ENCODE measurements at places on chromosomes 2 and 18. TPM values are rescaled to one million over a fixed set of nuclear protein-coding genes. Genes with fewer than 3 reads are reported as not detected.

The UBR3 gene
- total RNA-seq: 27.8 TPM

The ACOXL gene
- 31.0 TPM for total RNA-seq

The CAPN14 gene
- 0.11 TPM for total RNA-seq

The SLC9A4 gene
- total RNA-seq: not detected

DNA sequence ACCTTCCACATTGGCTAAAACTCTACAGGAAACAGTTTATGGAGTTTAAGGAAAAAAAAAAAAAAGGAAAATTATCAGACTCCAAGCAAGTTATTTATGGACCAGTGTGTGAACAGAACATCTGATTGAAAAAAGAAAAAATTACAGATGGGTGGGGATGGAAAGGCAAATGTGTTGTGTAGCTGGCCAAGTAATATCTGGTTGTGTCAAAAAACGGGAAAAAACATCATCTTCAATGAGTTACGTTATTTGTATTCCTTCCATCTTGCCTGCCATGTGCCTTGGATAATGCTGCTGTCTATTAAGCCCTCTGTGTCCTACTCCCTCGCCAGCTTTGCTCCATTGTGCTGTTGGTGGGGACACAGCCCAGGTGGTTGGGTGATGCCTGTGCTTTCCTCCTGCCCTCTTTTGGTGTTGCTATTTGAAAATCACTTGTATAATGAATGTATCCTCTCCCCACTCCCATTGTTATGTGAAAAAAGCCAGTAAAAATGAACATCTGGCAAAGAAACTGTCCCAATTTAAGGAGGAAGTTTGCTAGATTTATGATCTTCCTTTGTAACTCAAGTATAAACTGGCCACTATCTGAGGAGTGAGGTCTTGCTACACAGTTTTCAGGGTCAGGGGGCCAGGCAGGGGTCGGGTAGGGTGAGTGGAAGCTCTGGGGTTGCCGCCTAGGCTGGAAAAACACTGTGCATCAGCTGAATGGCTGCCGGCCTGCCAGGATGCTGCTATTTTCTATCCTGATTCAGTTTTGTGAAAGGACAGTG, 155.9 kb downstream of the FMNL2 start:
- DNase-seq: no peak

DNA sequence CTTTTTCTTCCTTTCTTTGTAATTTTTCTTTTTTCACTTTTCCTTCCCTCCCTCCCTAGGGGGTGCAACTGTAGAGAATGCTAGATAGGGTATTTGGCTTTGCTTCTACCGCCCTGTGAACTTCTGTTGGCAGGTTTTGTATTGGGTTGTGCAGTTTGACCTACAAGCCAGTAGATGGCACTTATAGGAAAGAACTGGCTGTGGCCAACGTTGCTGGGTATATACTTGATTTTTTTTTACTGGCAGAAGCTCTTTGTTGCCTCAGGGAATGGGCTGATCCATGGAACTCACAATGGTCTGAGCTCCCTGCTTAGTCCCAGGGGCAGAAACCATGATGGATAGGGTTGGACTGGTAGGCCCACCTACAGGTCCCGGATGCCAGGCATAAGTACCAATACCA, 1019.5 kb upstream of the LRRTM1 start:
- no peak for DNase-seq

- DNase-seq: no peak
Observed at GRCh38 chr18:11672198-11672597, 16.9 kb upstream of the GNAL start.

DNA sequence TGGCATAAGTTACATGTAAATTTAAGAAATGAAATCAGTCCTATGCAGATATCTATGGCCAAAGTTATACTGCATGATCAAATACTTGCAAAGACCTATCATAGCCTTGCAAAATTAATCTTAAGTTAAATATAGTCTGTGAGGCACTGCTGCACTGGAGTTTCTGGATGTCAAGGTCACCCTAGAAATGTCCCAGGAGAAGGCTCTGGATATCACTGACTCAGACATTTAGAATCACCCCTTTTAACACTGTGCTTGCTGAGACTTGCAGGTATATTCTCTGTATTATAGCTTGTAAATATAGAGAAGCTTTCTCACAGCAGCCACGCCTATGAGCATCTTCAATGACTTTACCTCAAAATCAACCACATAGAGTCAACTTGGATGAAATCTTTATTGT, 51.5 kb downstream of the ETAA1 start:
- no peak for DNase-seq

- DNase-seq: no peak
Observed at GRCh38 chr2:144490017-144490416, 29.9 kb downstream of the ZEB2 start.

DNA sequence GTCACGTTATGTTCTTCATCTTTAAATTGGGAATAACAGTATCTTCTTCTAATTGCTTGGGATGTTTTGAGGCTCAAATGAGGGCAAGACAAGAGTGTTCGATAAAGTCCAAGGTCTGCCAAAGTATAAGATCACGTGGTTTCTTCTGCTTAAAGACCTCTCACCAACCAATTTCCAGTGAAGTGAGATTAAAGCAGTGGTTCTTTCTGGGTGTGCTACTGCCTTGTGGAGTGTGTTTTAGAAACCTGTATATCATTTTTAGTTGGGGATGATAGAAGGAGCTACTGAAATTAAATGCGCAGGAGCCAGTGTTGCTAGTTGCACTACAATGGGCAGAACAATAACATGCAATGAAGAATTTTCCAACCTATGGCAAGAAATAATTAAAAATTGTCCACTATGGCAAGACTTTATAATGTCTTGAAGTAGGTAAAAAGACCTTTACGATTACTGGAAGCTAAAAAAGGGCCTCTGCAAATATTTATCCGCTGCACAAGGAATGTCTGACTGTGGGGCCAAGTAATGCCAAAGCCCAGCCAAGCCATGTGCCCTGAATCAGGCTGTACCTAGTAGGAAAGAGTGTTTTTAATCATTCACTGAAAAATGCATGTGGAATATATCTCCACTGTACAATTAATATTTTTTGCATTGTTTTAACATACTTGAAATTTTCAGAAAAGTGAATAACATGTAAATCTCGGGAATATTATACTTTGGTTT, 244.5 kb upstream of the REG3G start:
- DNase-seq: no peak

DNA sequence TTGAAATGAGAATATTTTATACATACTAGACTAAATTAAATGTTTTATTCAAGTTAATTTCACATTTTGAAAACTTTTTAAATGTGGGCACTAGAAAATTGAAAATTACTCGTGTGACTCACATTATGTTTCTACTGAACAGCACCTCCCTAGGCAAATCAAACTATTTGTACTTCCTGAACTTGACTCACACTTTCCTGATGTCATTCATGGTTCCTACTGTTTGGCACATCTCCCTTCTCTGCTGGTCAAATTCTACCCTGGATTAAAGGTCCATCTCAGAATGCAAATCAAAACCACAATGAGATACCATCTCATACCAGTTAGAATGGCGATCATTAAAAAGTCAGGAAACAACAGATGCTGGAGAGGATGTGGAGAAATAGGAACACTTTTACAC, 16.7 kb downstream of the LHCGR start:
- DNase-seq: no peak

DNA sequence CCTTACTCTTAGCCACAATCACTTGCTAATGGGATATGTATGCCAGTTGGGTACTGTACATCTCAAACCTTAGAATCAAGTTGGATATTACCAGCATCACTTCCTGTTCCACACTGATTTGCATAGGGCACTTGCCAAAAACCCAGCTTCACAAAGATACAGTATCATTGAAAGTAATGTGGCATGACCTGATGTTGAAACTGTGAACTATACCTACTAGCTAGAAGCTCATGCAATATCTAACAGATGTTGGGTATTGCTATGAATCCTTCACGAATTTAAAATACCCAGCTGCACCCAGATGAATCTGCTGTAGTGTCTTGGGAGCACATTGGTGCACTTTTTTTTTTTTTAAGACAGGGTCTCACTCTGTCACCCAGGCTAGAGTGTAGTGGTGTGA, 6.5 kb upstream of the STAMBP start:
- no peak for DNase-seq

DNA sequence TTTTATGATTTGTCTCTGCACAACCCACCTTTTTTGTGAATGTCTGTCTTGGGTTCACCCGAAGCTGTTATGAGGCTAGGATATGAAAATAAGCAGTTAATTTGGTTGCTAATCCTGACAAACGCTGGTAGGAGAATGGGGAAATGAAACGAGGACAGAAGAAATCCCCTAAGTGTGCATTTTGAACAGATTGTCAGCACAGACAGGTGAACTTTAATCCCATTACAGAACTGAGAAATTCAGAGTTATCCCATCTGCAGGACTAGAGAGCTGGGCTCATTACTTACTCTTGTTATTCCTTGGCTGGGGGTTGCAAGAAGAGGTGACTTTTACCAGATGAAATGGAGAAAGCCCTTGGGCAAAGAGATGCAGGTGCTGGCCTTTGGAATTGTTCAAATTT, 123.3 kb upstream of the NYAP2 start:
- DNase-seq: no peak

DNA sequence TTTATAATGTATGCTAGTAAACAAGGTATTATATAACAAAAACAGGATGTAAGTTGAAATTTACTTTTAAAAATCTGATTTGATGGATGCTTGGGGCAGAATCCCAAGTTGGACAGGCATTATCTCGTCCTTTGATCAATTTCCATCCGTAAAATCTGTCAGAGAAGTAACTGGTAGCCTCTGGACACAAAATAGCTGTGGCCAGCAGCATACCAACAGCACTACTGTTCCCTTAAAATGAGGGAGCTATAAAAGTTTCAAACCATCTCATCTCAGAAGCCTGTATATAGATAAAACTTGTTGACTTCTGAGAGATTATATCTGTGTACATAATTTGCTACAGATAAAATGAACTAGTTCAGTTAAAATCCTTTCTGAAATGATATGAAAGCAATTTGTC, 14.7 kb upstream of the METAP1D start:
- no peak for DNase-seq

DNA sequence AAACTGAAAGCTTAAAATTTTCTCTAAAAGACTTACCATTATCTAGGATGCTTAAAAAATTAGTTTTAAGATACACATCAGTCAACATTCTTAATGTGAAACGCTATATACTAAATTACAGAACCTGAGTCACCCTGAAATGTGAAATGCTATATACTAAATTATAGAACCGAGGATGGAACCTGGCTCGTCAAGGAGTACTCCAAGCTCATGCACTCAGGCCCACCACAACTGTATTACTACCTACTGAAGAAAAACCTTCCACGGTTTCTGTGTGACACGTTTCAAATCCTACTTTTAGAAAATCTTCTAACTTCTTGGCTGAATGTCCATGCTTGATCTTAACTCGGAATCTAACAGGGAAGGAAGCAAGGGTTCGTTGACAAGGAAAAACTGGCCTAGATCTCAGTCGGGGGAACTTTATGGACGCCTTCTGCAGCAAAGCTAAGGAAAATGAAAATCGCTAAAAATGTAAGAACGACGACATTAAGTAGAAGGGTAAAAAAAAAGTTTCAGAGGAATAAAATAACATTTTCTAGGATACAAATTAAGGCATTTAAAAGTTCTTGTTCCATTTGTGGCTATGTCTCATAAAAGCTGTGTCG, 1.4 kb downstream of the PRKD3 start:
- DNase-seq: no peak

DNA sequence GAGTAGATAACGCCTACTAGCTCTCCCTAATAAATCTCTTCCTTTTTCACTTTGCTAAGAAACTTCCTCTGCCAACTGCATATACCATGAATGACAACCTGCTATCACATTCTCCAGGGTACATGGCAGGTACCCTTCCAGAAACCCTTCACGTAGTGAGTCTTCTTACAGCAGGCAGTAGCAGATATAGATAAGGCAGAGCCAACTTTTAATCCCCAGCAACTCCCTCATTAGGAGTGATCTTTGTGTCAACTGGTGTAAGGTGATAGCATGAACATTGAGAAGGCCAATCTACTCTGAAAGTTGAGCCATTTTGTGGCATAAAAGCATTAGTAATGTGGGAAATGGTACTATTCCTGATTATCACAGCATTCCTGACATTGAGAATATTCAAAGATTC, 5.7 kb upstream of the STK17B start:
- no peak for DNase-seq

- DNase-seq: no peak
Observed at GRCh38 chr18:5524660-5525059, 19.1 kb downstream of the EPB41L3 start.

DNA sequence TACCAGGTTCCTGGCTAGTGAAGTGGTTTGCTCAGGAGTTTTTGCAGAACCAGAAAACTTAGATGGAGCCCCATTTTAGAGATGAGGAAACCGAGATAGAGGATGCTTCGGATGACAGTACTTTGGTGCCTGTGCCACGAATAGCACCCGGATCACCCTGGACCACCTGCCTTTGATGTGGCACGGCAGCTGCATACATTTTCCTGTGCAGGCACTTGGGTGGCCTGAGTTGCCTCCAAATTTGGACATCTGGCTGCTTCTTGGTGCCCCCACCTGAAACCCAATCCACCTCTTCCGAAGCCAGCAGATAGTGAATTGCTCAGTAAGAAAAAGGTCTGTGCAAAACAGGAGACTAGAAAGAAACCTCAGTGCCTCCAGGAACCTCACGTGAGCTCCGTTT, 140.6 kb upstream of the ID2 start:
- no peak for DNase-seq

DNA sequence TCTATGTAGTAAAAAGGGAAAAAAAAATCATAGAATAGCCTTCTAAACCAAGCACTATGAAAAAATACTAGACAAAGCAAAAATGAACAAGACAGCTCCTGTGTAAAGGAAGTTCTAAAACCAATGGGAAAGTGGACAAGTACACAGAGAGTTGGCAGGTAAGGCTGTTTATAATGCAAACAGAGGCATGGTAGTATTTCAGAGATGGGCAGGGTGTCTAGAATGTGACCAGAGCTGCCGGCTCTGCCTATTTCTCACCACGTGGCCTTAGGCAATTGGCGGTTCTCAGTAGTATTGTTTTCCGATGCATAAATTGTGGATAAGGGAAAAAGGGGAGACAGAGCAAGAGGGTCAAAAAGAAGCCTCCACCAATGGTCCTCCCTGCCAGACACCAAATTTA, 173.6 kb downstream of the ANKRD30B start:
- DNase-seq: no peak

GRCh38 chr2:64311948-64312621, 141.9 kb upstream of the LGALSL start:
- peak; percentile 89 for DNase-seq
